Stimulated activated CD4-positive, alpha-beta T cell treated with anti-CD3 and anti-CD28 coated beads, Interleukin-15, amount 100 ng/mL, for 1 hour (primary cell): ENCODE measurements at places on chromosomes 3 and 15.

DNA sequence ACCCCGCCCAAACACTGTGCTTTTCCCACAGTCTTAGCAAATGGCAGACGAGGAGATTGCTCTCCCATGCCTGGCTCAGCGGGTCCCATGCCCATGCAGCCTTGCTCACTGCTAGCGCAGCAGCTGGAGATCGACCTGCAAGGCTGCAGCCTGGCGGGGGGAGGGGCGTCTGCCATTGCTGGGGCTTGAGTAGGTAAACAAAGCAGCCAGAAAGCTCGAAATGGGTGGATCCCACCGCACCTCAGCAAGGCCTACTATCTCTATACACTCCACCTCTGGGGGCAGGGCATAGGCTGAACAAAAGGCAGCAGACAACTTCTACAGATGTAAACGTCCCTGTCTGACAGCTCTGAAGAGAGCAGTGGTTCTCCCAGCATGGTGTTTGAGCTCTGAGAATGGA is 27.2 kb upstream of the WDR5B start:
- no peak for DNase-seq

DNA sequence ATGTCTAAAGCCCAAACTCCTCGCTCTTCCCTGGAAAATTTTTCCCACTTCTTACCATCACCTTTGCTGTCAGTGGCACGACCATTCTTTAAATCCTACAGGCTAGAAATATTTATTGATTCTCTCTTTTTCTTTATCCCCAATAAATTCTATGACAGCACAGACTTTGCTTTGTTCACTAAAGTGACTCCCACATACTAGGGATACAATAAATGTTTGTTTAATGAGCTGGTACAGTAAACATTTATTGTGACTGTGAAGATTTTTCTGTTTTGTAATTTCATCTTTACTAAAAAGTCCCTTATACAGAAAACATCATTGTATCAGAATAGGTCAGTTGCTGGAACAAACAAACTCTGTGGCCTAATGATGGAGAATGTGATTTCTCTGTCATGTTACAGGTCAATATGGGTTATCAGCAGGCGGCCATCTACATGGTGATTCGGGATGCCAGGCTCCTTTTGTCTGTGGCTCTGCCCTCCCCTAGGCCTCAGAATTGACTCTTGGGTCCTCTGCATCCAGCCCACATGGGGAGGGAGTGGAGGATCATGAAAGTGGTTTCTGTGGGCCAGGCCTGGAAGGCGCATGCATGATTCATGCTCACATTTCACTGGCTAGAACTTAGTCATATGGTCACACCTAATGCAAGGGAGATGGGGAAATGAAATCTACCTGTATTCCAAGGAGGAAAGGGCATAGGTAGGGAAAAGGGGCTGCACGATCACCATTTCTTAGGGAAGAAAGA is 22.7 kb upstream of the KNG1 start:
- DNase-seq: no peak

GRCh38 chr3:31472479-31473390 is 60.0 kb upstream of the STT3B start:
- no peak for DNase-seq

DNA sequence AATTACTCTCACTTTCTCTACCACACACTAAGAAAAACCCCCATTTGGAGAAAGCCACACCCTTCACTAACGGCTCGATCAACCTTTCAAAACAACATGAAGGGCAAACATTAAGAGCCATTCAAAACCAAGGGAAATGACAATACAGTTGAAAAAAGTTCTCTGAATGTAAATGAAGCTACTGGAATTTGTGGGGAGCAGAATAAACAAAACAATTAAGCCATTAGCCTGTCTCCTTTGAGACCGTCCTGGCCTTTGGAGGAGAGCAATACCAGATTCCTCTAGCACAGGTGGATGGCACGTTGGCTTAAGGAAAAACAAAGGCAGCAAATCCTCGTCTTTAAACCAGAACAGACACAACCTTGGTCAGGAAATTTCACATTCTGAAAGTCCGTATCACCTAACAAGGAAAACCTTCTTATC is 18.7 kb downstream of the MYO1E start:
- no peak for DNase-seq

DNA sequence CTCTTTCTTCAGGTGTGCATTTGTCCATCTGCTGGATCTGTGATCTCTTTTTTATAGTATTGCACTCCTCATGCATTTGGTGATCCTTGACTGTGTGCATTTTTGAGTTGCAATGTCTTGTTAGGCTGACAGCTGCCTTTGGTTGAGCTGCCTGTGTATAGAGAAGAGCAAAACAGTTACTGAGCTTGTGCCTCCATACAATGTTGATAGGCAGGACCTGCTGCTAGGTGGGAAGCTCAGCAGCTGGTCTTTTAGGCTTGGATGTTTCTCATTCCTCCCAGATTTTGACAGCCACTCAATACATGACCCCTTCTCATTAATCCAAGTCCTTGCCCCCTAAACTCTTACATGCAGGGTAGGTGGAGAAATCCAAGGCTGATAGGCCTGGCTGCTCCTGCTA is 74.8 kb upstream of the PIAS1 start:
- no peak for DNase-seq

DNA sequence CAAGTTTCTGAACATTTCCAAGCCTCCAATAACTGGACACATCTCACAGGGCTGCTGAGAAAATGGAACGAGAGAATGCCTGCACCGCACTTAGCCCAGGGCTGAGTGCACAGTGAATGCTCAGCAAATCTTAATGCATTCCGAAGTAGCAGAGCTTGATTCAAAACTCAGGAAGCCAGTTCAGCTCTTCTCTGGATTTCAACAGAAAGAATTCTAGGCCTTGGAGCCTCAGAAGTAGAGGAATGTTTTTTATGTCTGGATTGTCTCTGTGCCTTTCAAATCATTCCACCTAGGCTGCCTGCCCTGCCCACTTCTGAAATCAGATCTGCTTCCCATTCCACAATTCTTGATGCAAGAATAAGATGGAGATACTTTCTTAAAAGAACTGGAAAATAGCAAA is 9.6 kb upstream of the FOXP1 start:
- no peak for DNase-seq

DNA sequence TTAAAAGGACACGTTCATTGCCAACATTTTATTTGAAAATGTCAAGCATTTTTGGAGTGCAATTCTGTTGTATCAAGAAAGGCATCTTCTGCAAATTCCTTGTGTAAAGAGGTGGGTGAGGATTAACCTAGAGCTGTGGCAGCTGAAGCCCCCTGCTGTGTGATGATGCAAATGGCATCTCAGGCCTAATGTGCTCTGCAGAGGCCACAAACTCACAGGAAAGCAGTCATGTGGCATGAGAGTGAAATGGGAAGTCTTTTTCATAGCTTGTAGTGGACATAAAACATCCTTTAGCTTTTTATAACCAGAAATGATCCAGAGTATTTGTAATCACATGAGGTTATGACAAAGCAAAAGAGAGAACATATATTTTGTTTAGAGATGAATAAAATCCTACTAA is 6.4 kb downstream of the CADM2 start:
- DNase-seq: no peak

DNA sequence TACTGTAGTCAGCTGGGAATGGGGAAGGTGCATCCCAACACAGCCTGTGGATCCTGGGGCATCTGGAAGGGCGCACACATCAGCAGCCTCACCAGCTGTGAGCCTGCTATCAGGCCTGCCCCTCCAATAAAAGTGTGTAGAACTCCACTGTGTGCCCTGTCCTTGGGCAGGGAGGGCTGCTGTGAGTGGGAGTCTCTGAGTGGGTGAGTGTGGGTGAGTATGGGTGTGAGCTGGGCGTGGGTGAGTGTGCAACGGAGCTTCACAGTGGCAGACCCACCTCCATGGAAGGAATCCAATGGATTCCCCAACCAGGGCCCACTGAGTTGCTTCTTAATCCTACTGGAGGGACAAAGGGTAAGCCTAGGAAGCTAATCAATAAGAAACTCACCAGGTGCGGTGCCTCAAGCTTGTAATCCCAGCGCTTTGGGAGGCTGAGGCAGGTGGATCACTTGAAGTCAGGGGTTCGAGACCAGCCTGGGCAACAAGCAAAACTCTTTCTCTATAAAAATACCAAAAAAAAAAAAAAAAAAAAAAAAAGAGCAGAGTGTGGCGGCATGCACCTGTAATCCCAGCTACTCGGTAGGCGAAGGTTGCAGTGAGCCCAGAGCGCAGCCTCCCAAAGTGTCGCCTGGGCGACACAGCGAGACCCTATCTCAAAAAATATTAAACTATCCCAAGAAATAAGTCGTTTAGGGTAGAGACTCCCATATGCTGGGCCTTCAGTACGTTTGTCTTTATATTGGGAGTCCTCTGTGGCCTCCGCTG is 555 bp upstream of the RCCD1 start:
- no peak for DNase-seq

- no peak for DNase-seq
Observed at GRCh38 chr3:188348435-188349244, 194.7 kb downstream of the LPP start.

GRCh38 chr3:194714564-194714963 is 28.9 kb downstream of the FAM43A start:
- no peak for DNase-seq

DNA sequence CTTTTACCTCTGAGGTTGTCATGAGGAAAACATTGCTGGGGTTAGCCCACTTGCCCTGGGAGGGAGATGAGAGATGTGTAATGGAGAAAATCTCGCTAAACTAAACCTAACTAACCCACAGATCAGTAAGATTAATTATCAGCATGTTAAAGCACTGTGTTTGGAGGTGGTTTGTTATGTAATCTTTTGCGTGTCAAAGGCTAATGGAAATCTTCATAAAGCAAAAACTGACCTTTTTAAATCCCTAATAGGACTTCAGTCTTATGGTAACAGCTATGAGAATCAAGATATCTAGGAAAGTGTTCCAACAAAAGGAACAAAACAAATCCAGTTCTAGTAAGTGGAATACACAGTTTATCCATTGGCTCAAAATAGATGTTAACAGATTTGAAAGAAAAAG is 102.7 kb downstream of the PLOD2 start:
- DNase-seq: no peak

GRCh38 chr3:61812517-61812916 is 251.1 kb downstream of the PTPRG start:
- DNase-seq: no peak

GRCh38 chr3:23576379-23576959 is 229.3 kb upstream of the UBE2E1 start:
- DNase-seq: no peak

- peak; percentile 1 for DNase-seq
Observed at GRCh38 chr3:121748680-121749275, 763 bp downstream of the GOLGB1 start.

DNA sequence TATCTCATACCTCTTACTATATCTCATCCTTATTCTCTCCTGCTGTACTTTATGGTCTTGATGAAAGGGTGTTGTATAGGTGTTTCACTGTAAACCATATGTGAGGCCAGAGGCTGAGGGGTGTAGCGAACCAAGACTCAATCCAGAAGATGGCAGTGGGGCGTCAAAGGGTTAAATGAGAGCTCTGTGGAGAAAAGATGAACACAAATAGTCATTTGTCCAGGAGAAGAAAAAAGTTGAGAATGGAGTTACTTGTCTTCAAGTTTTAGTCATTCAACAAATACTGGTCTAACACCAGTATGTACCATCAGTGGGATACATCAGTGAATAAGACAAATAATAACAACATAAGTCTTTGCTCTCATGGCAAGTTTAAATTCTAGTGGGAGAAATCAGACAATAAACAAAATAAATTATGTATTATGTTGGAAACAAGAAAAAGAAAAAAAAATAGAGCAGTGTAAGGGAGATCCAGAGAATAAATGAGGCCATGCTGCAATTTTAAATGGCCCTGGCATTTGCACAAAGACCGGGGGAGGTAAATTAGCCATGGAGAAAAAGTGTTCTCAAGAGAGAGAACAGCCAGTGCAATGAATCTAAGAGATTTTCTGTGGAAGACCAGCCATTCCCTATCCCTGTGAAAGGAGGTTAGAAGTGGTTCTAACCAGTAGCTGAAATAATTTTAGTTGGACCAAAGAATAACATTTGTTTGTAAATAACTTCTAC is 77.0 kb upstream of the UMPS start:
- no peak for DNase-seq

DNA sequence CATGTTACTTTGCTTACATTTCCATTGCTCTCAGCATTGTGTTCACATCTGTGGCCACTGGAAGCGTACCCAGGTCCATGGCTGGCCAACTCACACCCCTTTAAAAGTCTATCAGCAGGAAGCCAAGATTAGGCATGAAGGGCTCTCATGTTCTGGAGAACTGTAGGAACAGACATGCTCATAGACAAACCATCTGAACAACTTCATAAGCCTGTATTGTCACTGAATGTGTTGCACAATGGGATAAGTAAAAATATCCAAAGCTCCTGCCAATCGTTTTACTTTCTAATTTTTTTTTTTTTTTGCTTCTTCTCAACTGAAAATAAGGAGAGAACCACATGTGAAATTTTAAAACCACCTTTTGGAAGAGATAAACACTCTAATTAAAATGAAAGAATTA is 6.4 kb downstream of the RPLP1 start:
- DNase-seq: no peak

- no peak for DNase-seq
Observed at GRCh38 chr3:4525560-4526223, 32.5 kb downstream of the ITPR1 start.

GRCh38 chr3:130480736-130481135 is 36.2 kb upstream of the COL6A6 start:
- DNase-seq: no peak

- peak; percentile 24 for DNase-seq
Observed at GRCh38 chr3:52533623-52534280, at the start of gene NT5DC2. TSS of gene NT5DC2 (minus strand) at chr3:52533857. CDS start at chr3:52533737, 120 bp downstream.

DNA sequence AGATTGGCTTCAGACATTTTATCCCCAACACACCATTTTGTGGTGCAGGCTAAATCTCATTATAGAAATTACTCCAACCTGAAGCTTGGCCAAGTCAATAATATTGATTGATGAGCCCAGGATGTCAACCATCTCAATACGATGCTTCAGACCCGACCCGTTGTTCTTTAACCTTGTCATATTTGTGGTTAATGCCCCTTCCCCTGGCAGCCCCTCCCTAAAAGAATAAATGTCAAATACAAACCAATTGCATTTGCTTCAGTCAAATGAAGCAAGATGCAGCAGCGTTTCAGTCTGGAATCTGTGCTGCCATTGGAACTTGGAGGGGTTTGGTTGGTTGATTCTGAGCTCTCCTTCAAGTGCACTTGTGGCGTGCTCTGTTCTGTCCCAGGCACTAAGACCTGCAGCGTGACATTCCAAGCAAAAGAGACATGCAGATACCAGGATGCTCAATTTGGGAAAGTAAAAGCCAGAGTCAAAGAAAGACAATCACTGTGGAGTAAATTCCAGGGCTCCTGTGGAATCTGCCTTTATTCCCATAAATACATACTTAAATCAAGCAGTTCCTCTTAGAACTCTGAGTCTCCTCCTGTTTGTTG is 23.8 kb upstream of the PSMD6 start:
- DNase-seq: no peak

GRCh38 chr3:15711281-15711680 is 86.5 kb downstream of the ANKRD28 start:
- DNase-seq: no peak

GRCh38 chr3:36648241-36649034 is 115.9 kb downstream of the DCLK3 start:
- no peak for DNase-seq

- DNase-seq: no peak
Observed at GRCh38 chr3:134617608-134618477, 33.0 kb downstream of the KY start.

- no peak for DNase-seq
Observed at GRCh38 chr15:57060799-57061198, 142.4 kb downstream of the TCF12 start.

- no peak for DNase-seq
Observed at GRCh38 chr3:124791639-124792151, 61.4 kb downstream of the UMPS start.

- DNase-seq: no peak
Observed at GRCh38 chr3:193593668-193594030, 641 bp downstream of the OPA1 start.
